Stimulated activated CD8-positive, alpha-beta memory T cell treated with anti-CD3 and anti-CD28 coated beads, Interleukin-15, amount 100 ng/mL, for 24 hours (primary cell): ENCODE measurements at places on chromosomes 3 and 15.

DNA sequence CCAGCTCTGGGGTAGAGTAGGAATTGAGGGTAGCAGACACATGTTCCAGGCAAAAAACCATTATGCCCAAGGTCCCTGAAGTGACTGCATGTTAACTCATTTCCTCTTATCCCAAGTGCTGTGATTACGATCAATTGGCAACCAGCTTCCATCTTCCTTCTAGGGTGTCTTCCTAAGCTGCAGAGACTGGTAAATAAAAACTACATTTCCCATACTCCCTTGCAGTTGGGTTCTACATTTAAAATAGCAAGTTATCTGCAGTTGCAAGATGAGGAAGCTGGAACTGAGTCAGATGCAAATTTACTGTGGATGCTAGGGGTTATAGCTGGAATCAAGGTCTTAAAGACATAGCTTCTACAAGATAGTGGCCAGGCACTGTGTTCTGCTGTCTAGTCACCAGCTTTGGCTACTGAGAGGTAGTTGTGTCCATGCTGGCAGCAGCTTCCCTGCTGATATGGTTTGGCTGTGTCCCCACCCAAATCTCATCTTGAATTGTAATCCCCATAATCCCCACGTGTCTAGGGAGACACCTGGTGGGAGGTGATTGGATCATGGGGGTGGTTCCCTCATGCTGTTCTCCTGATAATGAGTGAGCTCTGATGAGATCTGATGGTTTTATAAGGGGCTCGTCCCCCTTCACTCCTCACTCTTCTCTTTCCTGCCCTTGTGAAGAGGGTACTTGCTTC is 51.3 kb upstream of the FBN1 start:
- no peak for DNase-seq

DNA sequence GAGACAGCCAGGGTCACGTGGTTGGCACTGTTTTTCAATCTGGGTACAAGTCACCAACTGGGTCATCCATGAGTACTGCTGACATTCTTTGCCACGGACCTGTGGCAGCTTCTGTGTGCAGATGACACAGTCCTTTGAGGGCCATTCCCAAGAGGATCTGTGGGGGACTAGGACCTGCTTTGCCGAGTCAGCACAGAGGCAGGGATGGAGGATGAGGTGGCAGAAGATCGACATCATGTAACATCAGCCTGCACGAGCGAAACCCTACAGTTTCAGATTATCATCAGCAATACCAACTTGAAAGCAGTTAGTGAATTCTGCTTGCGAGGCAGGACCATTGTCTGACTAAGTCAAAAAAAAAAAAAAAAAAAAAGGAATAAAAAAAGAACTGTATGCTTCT is 227.7 kb downstream of the FOXP1 start:
- no peak for DNase-seq

- no peak for DNase-seq
Measured at GRCh38 chr15:66065325-66065724, 188.2 kb downstream of the MEGF11 start.

GRCh38 chr3:120052677-120053076 is 41.6 kb downstream of the GSK3B start:
- DNase-seq: no peak

GRCh38 chr15:70375006-70375431 is 277.3 kb upstream of the TLE3 start:
- no peak for DNase-seq

DNA sequence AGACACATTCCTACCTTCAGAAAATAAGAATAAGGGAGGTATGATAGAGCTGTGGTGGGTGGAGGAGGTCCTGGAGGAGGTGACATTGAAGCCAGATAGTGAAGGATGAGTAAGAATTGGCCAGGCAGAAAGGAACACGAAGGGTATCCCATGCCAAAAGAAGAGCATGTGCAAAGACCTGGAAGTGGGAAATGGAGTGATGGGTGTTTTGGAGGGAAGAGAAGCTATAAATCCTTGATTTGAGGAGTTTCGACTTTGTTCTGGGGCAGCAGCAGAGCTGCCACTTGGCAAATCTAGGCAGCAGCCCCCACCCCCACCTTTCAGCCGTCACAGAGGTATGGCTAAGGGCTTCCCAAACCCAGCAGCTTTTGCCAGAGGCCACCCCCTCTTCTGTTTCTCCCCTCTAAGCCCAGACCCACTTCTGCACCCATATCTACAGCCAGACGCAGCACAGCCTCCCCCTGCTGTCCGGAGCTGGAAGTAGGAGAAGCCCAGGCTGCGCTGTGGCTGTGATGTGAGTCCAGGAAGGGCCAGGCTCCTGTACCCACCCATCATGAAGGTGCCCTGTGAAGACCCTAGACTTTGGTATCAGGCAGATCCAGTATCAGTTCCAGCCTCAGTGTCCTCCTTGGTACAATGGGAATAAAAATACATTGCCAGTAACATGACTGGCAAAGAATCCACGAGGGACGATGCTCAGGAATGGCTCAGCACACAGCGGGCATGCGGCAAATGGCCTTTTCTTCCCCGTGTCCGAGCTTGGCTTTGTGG is 188.7 kb upstream of the LINGO1 start:
- DNase-seq: no peak

- no peak for DNase-seq
Measured at GRCh38 chr3:116000311-116000710, 377.0 kb downstream of the GAP43 start.

DNA sequence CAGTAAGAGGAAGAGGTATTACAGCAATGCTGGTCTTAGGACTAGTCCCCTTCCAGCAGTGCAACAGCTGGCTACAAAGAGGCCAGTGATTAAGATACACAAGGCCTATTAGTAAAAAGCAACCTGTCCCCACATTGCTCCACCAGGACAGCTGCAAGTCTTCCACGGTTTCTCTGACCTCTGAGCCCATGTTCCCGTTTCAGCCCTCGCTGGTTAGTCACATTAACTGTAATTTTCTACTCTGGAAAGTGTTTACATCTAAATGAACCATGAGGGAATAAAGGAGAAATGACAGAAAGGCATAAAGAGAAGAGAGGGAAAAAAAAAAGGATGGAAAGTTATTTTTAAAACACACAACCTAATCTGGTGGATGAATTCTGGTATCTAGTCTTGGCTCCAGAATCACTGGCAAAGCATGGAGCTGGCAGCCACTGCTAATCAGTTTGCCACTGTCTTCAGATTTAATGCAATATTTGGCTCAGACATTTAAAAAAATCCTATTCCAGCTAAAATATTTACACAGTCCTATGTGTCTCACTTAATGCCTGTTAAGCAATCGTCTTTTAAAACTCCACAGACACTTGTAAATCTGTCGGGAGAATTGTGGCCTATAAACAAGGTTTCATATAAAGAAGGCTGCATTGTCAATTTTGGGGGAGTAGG is 154.9 kb downstream of the GREM1 start:
- no peak for DNase-seq

- no peak for DNase-seq
Measured at GRCh38 chr15:62606376-62607113, 436.0 kb upstream of the TPM1 start.

DNA sequence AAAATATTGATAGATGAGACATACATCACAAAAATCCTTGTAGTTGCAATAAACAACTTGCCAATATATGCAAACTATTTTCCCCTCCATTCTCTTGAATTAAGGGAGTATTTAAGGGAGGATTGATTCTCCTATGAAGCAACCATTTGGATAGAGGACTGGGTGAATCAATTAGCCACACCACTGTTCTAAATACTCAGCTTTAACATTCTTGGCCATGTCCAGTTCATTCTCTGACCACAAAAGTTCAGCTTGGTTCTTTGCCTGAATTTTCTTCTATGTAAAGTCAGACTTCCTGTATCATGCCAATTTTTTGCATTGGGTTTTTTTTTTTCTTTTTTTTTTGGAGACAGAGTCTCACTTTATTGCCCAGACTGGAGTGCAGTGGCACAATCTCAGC is 15.8 kb upstream of the SEC11A start:
- no peak for DNase-seq

- no peak for DNase-seq
Measured at GRCh38 chr3:186577521-186577920, 7.0 kb downstream of the DNAJB11 start.

GRCh38 chr15:66224946-66225345 is 28.6 kb downstream of the MEGF11 start:
- no peak for DNase-seq

DNA sequence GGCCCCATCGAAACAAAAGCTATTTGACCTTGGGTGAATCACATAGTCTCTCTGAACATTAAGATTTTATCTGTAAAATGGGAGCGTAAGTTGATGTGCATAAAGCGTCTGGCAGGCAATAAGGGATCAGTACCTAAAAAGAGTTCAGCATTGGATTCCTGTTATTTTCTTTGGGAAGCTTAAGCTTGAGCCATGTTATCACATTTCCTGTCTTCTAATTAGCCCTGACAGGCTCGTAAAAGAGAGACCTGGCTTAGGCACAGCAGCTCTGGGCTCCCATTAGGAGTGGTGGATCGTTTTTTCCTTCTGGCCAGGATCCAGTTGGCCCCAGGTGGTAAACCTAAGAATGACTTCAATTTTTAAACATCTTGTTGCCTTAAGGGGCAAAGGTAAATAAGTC is 26.0 kb upstream of the CA12 start:
- DNase-seq: no peak

- DNase-seq: no peak
Measured at GRCh38 chr15:99409097-99409473, 156.7 kb upstream of the MEF2A start.

- no peak for DNase-seq
Measured at GRCh38 chr15:84685304-84685703, 27.3 kb upstream of the NMB start.

DNA sequence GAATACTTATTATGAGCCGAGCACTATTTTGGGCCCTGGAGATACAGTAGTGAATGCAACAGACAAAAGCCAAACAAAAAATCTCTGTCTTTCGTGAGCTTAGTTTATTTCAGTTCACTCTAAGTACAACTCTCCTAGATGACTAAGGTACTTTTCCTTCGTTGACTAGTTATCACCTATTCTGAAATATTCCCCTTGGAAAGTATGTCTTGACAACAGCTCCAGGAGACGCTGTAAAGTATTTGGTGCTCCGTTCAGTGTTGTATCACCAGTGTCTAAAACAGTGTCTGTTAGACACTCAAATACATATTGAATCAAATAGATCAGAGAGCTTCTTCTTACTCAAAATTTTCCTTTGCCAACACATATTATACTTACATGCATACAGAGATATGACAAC is 119.6 kb downstream of the TFDP2 start:
- DNase-seq: no peak

DNA sequence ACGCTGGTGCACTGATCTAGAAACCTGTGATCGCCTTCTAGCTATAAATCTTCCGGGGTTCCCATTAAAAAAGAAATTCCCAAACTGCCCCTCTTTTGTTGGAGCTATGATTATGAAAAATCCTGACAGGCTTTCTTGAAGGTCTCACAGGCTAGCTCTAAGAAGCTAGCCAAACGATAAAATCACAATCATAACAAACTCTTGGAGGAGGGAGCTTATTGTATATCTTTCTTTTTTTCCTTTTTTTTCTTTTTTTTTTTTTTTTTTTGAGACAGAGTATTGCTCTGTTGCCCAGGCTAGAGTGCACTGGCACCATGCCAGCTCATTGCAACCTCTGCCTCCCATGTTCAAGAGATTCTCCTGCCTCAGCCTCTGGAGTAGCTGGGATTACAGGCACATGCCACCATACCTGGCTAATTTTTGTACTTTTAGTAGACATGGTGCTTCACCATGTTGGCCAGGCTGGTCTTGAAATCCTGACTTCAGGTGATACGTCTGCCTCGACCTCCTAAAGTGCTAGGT is 72.0 kb downstream of the MYO1E start:
- DNase-seq: no peak

DNA sequence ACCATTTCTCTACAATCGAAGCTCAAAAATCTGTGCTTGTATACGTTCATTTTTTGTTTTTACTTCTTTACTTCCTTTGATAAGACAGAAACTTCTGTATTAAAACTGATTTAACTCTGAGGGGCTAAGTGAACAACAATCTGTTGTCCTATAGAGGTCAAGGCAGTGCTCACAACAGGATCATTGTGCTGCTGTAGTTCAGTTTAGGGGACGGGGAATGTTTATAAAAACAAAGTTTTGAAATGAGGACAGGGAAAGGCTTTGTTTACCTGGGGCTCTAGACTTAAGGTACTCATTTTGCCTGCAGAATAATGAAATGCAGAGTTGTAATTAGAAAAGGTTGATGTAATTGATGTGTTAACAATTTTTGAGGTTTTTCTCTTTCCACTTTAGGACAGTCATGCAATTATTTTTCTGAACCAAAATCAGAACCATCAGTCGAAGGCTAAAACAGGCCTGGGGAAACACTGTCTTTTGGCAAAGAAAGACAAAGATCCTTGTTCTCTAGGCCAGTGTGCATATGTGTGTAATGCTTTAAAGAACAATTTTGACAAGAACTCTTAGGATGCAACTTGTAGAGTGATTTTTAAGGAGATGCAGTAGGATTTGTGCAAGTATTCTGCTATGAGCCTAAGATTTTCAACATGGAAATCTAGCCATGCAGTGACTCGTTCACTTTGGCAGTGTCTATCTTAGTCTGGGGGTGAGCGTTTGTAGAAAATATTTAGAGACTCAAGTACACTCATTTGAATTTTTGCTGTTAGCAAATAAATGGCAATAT is 165.2 kb downstream of the PGPEP1L start:
- no peak for DNase-seq

GRCh38 chr3:18870074-18870640 is 278.2 kb upstream of the KCNH8 start:
- no peak for DNase-seq

GRCh38 chr15:90058775-90059174 is 43.5 kb downstream of the IDH2 start:
- DNase-seq: no peak

DNA sequence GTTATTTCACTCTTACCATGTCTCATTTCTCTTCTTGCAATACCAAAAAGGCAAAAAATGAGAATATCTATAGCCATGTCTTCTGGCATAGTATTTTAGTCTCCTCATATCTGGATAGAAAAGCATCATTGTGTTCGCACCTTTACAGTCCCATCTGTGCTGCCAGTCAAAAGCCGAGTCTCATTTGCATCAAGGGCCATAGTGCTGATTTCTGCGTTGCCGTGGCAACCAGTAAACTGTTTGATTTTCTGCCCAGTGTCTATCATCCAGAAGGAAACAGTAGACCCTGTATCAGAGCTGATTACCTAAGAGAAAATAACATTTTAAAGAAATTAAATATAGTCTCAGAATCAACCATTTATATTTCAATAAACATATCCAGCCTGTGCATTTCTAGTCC is 86.1 kb upstream of the SERPINI2 start:
- DNase-seq: no peak

DNA sequence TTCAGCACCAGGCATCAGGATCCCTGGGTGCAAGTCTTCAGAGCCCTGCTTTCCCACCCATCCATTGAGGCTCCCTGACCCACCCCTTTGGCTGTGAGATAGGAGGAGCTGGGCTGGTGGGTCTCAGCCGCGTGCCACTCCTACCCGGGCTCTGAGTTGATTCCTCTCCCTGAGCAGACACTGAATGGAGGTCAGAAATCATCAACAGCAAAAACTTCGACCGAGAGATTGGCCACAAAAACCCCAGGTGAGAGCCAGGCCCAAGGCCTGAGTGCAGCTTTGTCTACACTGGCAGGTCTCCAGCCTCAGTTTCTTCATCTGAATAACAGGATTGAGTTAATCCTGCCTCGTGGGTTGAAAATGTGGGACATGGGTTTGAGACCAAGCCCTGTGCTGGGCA is 7.8 kb downstream of the TMEM43 start:
- DNase-seq: no peak

GRCh38 chr3:21174461-21174860 is 576.5 kb downstream of the ZNF385D start:
- no peak for DNase-seq
